ENCODE measurements at places on chromosomes 3 and 15. TPM values are rescaled to one million over a fixed set of nuclear protein-coding genes. Genes with fewer than 3 reads are reported as not detected.

DNA sequence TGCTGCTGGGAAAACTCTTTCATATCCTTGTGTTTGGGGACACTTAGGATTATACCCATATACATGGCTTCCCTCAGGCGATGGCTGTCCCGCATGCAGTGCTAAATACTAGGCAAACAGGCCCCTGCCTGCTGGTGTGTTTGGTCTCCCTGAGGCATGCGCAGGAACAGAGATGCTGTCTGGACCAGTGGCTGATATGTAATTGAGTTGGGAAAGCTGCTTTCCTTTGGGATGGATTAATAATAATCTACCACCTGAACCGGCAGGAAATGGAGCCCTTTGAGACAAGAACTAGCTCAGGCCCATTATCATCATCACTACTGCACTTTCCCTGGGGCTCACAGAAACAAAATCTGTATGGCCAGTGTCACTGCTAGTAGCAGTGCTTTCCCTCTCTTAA, 18.0 kb downstream of the ZDHHC3 start:
- DNase-seq, result no peak

- DNase-seq, result no peak
These were observed 389.4 kb upstream of the RBMS3 start for GRCh38 chr3:28891485-28891884.

Gene SYNM
- 7.2 TPM for polyA plus RNA-seq

Gene SCG3
- polyA plus RNA-seq, result 1.2 TPM

- DNase-seq, result no peak
These were observed 44.0 kb downstream of the TM2D3 start for GRCh38 chr15:101608201-101608600.

Data from right lung (tissue), 10 donors.